ENCODE measurements at places on chromosomes 5 and 9.

GRCh38 chr5:122101636-122102285, 23.7 kb upstream of the LOX start:
- DNase-seq, result no peak

DNA sequence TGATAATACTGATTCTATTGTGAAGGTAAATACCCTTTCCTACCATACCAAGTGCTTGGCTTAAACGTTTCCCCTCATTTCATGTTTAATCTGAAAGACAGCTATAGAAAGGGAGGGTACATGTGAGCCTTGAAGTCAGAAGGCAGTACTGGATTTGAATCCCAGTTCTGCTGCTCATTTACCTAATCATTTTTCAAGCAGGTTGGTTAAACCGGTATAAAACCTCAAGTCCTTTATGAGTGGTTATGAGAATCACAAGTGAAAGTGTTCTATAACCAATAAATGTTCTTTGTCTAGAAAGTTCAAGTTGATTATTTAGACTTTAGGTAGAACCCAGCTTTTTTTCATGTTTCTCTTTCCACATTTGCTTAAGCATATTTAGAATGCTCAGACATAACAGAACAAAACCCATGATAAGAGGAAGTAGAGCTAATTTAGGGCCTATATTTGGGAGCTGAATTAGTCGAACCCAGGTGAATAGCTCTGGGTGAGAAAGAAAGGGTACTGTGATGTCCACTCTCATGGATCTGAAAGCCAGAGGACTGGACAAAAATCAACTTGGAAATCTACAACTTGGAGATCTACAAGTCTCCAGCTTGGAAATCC, 29.7 kb upstream of the F2RL2 start:
- no peak for DNase-seq

DNA sequence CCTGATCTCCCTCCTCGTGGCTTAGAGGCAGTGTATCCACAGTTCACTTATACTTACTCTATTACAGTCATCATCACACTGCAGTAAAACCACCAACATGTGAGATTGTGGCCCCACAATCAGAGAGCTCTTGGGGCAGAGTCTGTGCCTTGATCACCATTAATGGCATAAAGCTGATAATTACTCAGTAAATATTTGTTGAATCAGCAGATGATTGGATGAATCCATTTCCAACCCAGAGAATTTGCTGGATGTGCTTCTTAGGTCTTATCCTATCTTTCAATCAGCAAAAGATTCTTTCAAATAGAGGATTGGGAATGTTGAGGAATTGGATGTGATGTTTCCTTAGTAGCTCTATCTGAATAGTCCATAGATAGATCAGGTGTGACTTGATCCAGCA, 88.8 kb upstream of the PITX1 start:
- no peak for DNase-seq

GRCh38 chr9:20023961-20024571, 235.2 kb upstream of the SLC24A2 start:
- no peak for DNase-seq

DNA sequence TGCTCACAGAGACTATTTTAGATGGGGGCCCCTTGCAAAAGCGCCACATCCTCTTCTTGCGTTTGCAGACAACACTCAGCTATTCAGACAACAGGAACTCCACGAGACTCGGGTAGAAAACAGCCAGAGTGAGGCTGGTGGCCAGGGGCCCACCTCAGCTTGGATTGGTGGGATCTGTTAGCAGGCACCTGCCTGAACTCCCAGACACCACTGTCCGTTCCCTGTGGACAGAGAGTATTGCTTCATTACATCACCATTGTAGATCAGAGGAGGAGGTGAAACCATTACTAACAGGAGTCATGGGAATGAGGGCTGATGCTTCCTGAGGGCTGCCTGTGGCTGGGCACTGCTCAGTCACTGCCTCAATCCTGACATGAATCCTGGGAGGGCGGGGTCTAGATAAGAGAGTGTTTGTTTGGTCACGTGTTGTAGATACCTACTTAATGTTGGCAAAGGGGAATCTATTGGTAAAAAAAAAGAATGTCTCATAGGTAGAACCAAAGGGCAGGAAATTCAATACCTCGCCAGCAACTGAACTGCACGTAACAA, 4.4 kb upstream of the RAPGEF1 start:
- DNase-seq, result no peak

DNA sequence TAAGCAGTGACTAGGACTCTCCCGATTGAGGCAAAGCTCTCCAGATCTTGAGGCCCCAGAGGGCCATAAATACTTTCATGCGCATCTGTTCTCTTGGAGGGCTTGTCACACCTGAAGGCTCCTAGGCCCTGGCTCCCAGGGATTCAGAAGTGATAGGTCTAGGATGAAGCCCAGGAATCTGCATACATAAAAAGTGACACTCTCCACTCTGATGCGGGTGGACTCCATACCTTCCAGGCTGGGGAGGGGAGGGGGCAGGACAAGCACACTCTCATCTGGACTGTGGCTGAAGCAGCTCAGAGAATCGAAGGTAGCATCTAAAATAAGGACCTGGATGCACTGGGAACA, 9.1 kb upstream of the CYSTM1 start:
- DNase-seq, result no peak

- DNase-seq, result no peak
These were observed 12.6 kb downstream of the PBX3 start for GRCh38 chr9:125759764-125760129.

GRCh38 chr5:57199866-57200265, 26.0 kb downstream of the GPBP1 start:
- no peak for DNase-seq

GRCh38 chr9:133583111-133583510, 26.1 kb downstream of the FAM163B start:
- no peak for DNase-seq

GRCh38 chr9:18268381-18268780, 205.6 kb upstream of the ADAMTSL1 start:
- no peak for DNase-seq

- no peak for DNase-seq
These were observed 207.7 kb downstream of the FRMD3 start for GRCh38 chr9:83330207-83331196.

GRCh38 chr5:73272351-73272750, 99.4 kb downstream of the TMEM174 start:
- DNase-seq, result no peak

- DNase-seq, result no peak
These were observed 149.8 kb upstream of the SLC28A3 start for GRCh38 chr9:84490206-84490841.

DNA sequence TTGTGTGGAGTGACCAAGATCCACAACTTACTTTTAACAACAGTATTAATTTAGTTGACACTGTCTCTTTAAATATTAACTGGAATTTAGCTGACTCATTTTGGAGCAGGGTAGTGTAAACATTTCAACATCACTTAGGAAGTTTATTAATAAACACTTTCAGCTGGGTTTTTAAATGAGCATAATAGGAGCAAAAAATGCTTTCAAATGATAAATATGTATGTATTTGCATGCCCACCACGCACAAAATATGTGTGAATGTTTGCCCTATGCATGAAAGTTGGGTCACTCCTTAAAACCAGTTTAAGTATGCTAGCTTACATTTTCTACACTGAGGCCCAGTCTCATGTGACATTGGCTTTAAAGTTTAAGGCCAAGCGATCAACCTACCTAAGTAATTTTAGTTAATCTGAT, 2.9 kb downstream of the ZFAND5 start:
- no peak for DNase-seq

DNA sequence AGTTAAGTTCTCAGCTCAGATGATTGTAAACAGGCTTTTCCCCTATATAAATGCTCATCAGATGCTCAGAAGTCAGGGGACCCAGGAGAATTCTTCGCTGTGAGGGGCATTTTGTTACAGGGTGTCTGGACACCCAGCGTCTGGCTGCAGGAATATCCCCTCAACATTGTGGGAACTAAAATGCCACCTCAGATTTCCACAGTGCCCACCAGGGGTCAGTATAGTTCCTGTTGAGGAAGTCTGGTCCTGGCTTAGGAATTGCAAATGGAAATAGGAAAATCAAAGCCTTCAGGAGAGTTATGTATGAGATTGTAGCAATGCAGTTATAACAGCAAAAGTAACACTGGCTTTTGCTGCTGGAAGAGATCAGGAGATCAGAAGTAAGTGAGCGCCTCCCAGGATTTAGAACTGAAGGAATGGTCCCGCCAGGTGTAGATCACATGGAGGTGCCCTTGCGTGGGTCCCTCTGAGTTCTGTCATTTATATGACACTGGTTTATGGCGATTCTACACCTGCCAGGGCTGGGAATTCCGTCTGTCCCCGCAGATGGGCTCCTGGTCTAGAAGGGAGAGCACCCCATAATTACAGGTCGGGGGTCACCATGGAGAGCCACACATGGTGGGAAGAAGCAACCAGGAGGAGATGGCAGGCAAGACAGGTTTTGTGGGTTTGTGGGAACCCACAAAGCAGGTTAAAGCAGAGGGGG, 47.1 kb upstream of the CTSL start:
- DNase-seq, result peak; percentile 72

- no peak for DNase-seq
These were observed 458.5 kb upstream of the KLF4 start for GRCh38 chr9:107948086-107948485.

DNA sequence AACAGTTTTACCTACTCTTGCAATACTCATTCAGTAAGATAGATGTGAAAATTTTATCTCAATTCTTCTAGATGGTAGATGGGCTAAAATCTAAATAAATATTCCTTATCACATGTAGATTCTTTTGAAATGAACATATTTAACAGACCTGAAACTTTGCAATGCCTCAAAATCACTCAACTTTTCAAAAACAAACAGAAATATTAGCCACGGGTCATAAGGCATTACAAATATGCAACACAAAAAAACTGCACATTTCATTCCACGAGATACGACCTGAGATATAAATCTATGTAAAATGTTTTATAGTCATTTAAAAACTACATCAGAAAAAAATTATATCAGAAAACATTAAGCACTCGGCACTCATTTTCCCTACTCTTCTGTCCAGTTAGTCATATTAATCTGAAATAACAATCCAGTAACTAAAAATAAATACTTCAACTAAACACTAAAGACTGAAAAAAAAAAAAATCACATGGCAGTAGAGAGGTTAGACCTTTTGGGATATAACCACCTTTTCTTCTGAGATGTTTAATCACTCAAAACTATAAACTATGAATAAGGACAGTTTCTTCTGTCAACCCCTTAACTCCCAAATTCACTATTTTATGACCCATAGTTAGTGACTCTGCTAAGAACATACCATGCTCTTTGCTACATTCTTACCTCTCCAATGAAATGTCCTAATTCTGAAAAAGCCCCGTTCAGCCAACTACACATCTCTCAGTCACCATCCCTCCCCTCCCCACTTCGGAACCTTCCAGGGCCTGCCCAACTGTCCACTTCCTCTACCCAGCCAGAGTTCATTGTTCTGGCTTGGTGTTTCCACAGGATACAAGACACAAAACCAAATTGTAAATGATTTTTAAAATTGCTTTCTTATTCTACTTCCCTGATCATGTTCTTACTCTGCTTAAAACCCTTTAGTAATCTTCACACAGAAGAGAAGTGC, 6.4 kb downstream of the HOMER1 start:
- DNase-seq, result no peak

- DNase-seq, result peak; percentile 24
These were observed 1.9 kb upstream of the CARD19 start for GRCh38 chr9:93093877-93094657.

GRCh38 chr9:23934291-23934906, 108.4 kb upstream of the ELAVL2 start:
- no peak for DNase-seq

DNA sequence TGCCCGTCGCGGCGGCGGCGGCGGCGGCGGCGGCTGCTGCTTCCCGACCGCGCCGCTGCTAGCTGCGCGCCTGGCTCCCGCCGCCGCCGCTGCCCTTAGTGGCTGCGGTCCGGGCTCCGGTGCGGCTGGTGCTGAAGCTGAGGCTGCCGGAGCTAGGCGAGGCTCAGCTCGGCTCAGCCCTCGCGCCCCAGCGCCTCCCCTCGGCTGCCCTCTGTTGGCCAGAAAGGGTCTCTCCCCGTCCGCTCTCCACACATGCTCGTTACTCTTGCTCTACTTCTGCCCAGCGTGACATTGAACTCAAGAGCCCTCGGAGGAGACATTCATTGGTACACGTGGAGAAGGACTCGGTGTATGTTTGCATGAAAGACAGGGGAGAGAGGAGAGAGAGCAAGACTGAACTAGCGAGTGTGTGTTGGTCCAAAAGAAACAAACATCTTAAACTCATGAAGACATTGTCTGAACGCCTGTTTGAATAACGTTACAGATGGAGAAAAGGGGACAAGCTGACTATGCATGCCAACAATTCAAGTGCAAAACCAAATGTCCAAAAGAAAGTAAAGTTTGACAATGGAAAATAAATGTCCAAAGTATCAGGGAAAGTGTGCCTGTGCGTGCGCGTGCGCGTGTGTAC, at the start of gene HCN1:
TSS of gene HCN1 (minus strand) at position 175 of the 631 bp plus-strand sequence.
- DNase-seq, result peak; percentile 90

DNA sequence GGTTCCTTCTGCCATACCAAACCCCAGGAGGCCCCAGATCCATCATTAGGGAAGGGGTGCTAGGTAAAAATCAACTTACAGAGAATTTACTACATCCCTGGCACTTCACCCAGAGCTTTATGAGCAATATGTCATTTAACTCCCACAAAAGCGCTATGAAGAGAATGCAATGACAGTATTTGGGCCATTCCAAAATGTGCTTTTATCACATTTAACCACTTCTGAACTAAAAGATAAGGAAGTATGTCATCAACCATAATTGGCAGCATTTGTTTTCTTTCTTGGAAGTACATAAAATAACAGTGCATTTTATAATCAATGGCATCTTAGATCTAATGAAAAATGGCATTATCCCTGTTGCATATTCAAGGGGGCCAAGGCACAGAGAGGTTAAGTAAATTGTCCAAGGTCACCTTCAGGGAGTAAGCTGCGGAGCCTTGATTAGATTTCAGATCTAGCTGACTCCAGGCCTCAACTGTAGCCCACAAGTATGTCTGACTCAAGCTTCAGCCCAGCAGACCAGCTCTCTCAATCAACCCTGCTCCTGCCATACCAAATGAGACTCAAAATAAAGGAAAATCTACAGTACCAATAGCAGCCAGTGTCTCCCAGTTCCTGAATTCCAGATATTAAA, 16.5 kb downstream of the SH3TC2 start:
- DNase-seq, result no peak
